CD4-positive, alpha-beta T cell (primary cell): ENCODE measurements at places on chromosomes 1 and 21. TPM values are rescaled to one million over a fixed set of nuclear protein-coding genes. Genes with fewer than 3 reads are reported as not detected.

The AMY1B gene
- not detected for total RNA-seq

- DNase-seq: no peak
- H3K27ac ChIP-seq: no peak overlapping the region
- peaks cover 45% of the 10 kb centered on the region for H3K4me1 ChIP-seq
Observed at GRCh38 chr21:33386222-33386784, 16.9 kb upstream of the IFNGR2 start.

- H3K4me3 ChIP-seq: no peak overlapping the region
- H3K27me3 ChIP-seq: no peaks in the 10 kb centered on the region
- peaks cover 41% of the 10 kb centered on the region for H3K36me3 ChIP-seq
- DNase-seq: no peak
Observed at GRCh38 chr21:43929217-43929971, 64.4 kb downstream of the AGPAT3 start.

GRCh38 chr1:27015260-27015659, 2.6 kb upstream of the TENT5B start:
- no peak for DNase-seq
- no peak overlapping the region for H3K27ac ChIP-seq
- peaks cover 15% of the 10 kb centered on the region for H3K4me1 ChIP-seq
- H3K27me3 ChIP-seq: peaks cover 26% of the 10 kb centered on the region
- no peak overlapping the region for H3K4me3 ChIP-seq

DNA sequence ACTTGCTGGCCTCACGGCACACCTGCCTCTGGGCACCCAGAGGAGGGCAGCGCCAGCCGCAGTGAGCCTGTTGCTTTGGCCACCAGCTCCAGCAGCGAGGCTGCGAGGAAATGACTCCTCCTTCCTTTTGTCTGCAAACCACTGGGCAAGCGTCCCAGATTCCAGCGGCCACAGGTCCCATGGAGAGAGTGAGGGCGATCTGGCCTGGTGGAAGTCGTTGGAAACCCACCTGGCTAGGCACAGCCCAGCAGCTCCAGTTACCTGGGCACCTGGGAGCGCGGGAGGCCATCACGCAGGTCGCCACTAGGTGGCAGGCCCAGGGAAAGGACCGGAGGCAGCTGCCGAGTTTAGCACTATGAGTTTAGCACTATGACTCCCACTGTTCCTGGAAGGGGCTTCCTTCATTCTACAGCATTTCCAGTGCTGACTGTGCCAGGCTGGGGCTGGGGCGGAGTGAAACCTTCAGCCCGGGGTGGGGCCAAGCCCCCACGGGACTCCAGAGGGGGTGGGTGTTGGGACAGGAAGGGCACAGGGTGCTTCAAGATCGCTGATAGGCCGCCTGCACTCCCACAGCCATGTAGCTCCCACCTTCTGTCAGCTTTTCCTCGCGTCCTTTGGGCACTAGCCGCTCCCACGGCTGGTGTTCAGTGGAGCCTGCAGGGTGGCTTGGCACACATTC, 1.1 kb upstream of the ESPN start:
- H3K27ac ChIP-seq: no peak overlapping the region
- DNase-seq: peak; percentile 66
- H3K4me3 ChIP-seq: peak overlapping the region; percentile 33
- no peaks in the 10 kb centered on the region for H3K36me3 ChIP-seq
- H3K27me3 ChIP-seq: peaks cover 69% of the 10 kb centered on the region

- DNase-seq: no peak
- no peak overlapping the region for H3K4me3 ChIP-seq
- no peaks in the 10 kb centered on the region for H3K27me3 ChIP-seq
- H3K36me3 ChIP-seq: no peaks in the 10 kb centered on the region
- H3K4me1 ChIP-seq: no peaks in the 10 kb centered on the region
- H3K27ac ChIP-seq: no peak overlapping the region
Observed at GRCh38 chr1:59223198-59223597, 73.7 kb upstream of the FGGY start.

DNA sequence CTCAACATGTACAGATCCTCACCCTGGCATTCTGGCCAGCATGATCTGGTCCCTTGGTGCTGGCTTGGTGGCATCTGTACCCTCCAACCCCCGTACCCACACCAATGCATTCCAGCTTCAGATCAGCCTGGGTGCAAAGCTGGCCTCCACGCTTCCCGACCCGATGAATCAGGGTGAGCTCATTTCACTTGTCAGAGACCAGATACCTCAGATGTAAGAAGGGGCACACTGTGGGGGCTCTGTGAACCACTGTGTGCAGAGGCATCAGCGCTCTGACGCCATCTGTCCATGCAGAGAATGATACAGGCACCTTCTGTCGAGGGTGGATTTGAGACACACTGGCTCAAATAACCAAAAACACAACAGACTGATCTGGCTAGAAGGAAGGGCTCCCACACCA, 76.6 kb downstream of the DMRTB1 start:
- no peaks in the 10 kb centered on the region for H3K27me3 ChIP-seq
- no peak overlapping the region for H3K27ac ChIP-seq
- H3K4me1 ChIP-seq: no peaks in the 10 kb centered on the region
- no peak for DNase-seq

- H3K36me3 ChIP-seq: no peaks in the 10 kb centered on the region
- H3K4me1 ChIP-seq: peaks cover 10% of the 10 kb centered on the region
- peaks cover 14% of the 10 kb centered on the region for H3K27me3 ChIP-seq
- H3K27ac ChIP-seq: no peak overlapping the region
- H3K4me3 ChIP-seq: peak overlapping the region; percentile 67
Observed at GRCh38 chr1:72284348-72285073, 2.2 kb upstream of the NEGR1 start.

GRCh38 chr1:15176120-15176519, 22.6 kb downstream of the TMEM51 start:
- H3K4me1 ChIP-seq: no peaks in the 10 kb centered on the region
- no peak overlapping the region for H3K4me3 ChIP-seq
- H3K27ac ChIP-seq: no peak overlapping the region
- DNase-seq: no peak
- no peaks in the 10 kb centered on the region for H3K36me3 ChIP-seq
- H3K27me3 ChIP-seq: no peaks in the 10 kb centered on the region

DNA sequence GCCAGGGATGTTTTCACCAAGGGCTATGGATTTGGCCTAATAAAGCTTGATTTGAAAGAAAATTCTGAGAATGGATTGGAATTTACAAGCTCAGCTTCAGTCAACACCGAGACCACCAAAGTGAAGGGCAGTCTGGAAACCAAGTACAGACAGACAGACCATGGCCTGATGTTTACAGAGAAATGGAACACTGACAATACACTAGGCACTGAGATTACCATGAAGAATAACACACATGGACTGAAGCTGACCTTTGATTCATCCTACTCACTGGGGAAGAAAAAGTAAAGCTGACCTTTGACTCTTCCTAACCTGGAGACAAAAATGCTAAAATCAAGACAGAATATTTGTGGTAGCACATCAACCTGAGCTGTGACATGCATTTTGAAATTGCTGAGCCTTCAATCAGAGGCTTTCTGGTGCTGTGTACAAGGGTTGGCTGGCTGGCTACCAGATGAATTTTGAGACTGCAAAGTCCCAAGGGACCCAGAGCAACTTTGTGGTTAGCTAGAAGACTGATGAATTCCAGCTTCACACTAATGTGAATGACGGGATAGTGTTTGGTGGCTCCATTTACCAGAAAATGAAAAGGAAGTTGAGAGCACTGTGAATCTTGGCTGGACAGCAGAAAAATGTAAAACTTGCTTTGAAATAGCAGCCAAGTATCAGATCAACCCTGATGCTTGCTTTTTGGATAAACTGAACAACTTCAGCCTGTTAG, 190.4 kb upstream of the KCTD3 start:
- no peaks in the 10 kb centered on the region for H3K27me3 ChIP-seq
- DNase-seq: no peak
- H3K27ac ChIP-seq: no peak overlapping the region
- H3K36me3 ChIP-seq: no peaks in the 10 kb centered on the region
- no peaks in the 10 kb centered on the region for H3K4me1 ChIP-seq

DNA sequence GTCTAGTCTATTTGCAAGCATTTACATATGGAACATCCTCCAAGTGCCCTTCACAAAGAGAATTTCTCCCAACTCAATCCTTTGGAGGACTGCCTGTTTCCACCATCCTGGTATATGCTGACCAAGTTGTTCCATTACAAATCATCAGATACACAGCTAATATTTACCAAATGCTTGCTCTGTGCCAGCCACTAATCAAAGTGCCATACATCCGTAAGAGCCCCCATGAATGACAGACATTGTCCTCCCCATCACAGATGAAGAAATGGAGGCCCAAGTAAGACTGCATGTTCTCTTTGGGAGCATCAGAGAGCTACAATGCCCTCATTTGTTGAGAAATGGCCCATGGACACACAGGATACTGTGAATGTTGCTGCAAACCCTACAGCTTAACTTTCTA, 130.0 kb upstream of the BACE2 start:
- H3K4me3 ChIP-seq: no peak overlapping the region
- no peaks in the 10 kb centered on the region for H3K4me1 ChIP-seq
- H3K27me3 ChIP-seq: no peaks in the 10 kb centered on the region

DNA sequence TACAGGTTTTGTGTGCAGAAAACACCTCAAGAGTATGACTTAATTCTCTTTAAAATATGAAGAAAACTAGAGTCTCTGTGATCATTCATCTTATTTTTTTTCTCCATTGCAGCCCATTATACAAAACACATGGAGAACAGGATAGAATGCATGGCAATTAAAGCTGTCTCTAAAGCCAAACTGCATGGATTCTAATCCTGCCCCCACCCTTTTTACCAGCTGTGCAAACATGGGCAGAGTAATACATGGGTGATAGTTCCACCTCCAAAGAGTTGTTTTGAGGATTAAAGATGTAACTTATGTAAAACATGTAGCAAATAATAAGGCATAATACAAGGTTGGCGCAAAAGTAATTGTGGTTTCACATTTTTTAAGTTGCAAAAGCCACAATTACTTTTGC, 114.4 kb downstream of the CLEC20A start:
- H3K27ac ChIP-seq: no peak overlapping the region
- no peaks in the 10 kb centered on the region for H3K27me3 ChIP-seq
- no peaks in the 10 kb centered on the region for H3K36me3 ChIP-seq
- DNase-seq: no peak
- no peaks in the 10 kb centered on the region for H3K4me1 ChIP-seq
- no peak overlapping the region for H3K4me3 ChIP-seq
